ENCODE measurements at places on chromosomes 5 and 9.
A peak's percentile ranks its signal among the peaks of the same experiment; 100 is the strongest.

GRCh38 chr5:14946815-14947620 lies 75.4 kb upstream of the ANKH start:
- no peak for DNase-seq

GRCh38 chr9:131666774-131667173 lies 73.1 kb downstream of the RAPGEF1 start:
- no peak for DNase-seq

DNA sequence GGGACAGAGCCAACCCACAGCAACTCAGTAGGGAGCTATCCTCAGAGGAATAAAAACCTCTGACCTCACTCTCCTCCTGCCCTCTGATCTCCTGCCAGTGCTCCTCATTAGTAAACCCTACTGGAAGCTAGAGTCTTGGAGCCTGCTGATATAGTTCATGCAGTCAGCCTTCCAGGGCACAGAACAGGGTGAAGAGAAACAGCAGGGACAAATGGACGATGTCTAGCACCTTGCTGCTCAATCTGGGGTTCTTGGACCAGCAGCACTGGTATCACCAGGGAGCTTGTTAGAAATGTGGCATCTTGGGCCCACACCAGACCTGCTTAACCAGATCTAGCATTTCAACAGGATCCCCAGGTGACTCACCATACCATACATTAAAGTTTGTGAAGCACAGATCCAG lies 5.5 kb upstream of the GALNT12 start:
- no peak for DNase-seq

DNA sequence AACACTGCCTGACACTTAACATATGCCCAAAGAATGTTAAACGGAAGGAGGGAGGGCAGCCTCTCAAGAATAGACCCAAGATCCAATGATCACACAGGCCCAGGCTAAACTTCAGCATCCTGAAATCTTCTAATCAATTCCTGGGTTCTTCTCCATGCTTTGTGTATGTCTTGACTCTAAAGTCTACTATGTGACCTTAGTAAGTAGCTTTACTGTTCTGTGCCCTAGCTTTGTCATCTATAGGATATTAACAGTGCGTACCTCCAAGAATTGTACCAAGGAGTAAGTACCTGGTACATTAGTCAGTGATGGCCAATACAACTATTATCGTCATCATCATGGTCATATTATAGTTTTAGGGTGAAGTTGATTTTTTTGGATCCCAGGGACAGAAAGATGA lies 96.6 kb downstream of the SGCD start:
- DNase-seq = no peak

DNA sequence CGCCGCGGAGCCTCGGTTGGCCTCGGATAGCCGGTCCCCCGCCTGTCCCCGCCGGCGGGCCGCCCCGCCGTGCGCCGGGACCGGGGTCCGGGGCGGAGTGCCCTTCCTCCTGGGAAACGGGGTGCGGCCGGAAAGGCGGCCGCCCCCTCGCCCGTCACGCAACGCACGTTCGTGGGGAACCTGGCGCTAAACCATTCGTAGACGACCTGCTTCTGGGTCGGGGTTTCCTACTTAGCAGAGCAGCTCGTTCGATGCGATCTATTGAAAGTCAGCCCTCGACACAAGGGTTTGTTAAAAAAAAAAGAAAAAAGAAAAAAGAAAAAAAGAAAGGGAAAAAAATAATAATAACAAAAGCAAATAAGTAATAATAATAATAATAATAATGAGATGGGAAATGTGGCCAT lies 112.8 kb downstream of the GCNT1 start:
- DNase-seq = peak; percentile 24

GRCh38 chr5:112886975-112887374 lies 25.9 kb downstream of the SRP19 start:
- no peak for DNase-seq
